ENCODE measurements at places on chromosomes 6 and 20.

- no peak for DNase-seq
These were observed 24.0 kb upstream of the PHACTR3 start for GRCh38 chr20:59580146-59580946.

DNA sequence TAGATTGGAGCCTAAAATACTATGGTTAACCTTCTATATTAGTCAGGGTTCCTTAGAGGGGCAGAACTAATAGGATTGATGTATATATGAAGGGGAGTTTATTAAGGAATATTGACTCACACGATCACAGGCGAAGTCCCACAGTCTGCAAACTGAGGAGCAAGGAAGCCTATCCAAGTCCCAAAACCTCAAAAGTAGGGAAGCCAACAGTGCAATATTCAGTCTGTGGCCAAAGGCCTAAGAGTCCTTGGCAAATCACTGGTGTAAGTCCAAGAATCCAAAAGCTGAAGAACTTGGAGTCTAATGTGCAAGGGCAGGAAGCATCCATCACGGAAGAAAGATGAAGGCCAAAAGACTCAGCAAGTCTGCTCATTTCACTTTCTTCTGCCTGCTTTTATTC, 133.5 kb upstream of the ADGRF1 start:
- DNase-seq = no peak

DNA sequence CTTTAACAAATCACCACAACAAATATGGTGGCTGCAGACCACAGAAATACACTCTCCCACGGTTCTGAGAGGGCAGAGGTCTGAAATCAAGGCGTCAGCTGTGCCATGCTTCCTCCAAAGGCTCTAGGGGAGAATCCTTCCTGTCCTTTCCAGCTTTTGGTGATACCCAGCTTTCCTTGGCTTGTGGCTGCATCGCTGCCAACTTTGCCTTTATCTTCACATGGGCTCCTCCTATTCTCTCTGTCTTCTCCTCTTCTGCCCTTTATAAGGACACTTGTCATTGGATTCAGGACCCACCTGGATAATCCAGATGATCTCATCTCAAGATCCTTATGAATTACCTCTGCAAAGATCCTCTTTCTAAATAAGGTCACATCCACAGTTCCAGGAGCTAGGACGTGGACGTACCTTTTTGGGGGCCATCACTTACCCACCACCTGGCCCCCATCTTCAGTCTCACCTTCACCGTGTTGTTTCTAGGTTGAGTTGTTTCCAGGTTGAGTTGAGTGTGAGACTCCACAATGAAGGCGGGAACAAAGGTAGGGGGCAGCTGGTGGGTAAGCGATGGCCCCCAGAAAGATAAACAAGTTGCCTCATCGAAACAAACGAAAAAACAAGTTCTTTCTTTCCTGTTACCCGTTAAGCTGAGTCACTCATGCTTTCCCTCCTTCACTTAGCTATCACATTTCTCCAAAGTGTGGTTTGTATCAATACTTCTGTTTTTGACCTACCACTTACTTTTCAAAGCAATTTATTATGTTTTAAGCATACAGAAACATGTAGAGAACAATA, 68.9 kb upstream of the SLC22A16 start:
- no peak for DNase-seq

DNA sequence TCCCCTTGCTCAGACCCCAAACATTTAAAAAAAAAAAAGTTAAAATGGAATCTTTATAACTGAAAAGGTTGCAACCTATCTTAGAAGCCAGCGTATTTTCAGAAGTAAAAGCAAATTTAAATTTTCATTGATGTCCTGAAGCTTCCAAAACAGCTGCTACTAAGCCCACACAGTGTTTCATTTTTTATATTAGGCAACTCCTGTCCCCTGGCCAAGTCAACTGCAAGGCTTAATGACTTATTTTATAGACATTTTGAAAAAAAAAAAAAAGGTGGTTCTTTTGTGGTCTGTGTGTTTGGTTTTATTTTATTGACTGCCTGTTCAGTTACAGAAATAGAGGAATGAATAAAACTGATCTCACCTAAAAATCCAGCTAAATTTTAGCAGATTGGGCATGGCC, 13.0 kb downstream of the CFAP61 start:
- no peak for DNase-seq

- DNase-seq = no peak
These were observed 13.9 kb upstream of the MTG2 start for GRCh38 chr20:62168890-62169435.

GRCh38 chr6:55955684-55956083, 80.3 kb upstream of the BMP5 start:
- no peak for DNase-seq

- no peak for DNase-seq
These were observed 162.3 kb upstream of the FBXL4 start for GRCh38 chr6:99110029-99110428.

DNA sequence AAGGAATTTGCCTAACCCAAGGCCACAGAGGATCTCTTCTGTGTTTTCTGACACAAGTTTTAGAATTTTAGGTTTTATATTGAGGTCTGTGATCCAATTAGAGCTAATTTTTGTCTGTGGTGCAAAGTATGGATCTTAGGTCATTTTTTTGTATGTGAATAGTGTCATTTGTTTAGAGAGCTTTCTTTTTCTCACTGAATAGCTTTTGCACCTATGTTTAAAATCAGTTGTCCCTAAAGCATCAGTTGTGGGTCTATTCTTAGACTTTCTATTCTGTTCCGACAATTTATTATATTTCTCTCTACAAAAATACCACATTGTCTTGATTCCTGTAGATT, 341 bp upstream of the MCM9 start:
- DNase-seq = no peak

Data from stimulated activated CD4-positive, alpha-beta T cell treated with anti-CD3 and anti-CD28 coated beads, Interleukin-12 subunit alpha, Interleukin-12 subunit beta, amount 100 ng/mL, for 24 hours (primary cell).